ENCODE measurements at places on chromosomes 11 and 22.

- DNase-seq: no peak
Observed at GRCh38 chr11:132588366-132588765, 943.9 kb downstream of the OPCML start.

GRCh38 chr22:32119568-32120235, 39.4 kb downstream of the C22orf42 start:
- no peak for DNase-seq

GRCh38 chr11:41334007-41334933, 125.2 kb downstream of the LRRC4C start:
- DNase-seq: no peak

DNA sequence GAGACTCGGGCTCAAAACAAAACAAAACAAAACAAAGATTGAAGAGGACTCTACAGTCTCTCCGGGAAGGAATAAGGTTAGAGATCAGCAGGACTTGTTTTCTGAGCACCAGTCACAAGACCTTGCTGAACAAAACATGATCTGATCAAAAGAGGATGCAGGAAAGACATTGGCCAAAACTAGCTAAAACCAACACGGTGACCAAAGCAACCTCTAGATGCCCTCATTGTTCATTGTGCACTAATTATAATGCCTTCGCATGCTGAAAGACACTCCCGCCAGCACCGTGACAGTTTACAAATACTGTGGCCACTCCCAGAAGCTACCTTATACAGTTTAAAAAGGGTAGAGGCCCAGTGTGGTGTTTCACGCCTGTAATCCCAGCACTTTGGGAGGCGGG, 15.7 kb upstream of the CHKA start:
- DNase-seq: no peak

- no peak for DNase-seq
Observed at GRCh38 chr11:114059278-114059983, at the start of gene ZBTB16. TSS of gene ZBTB16 (plus strand) at chr11:114059711. CDS start at chr11:114063301, 3,590 bp downstream.

DNA sequence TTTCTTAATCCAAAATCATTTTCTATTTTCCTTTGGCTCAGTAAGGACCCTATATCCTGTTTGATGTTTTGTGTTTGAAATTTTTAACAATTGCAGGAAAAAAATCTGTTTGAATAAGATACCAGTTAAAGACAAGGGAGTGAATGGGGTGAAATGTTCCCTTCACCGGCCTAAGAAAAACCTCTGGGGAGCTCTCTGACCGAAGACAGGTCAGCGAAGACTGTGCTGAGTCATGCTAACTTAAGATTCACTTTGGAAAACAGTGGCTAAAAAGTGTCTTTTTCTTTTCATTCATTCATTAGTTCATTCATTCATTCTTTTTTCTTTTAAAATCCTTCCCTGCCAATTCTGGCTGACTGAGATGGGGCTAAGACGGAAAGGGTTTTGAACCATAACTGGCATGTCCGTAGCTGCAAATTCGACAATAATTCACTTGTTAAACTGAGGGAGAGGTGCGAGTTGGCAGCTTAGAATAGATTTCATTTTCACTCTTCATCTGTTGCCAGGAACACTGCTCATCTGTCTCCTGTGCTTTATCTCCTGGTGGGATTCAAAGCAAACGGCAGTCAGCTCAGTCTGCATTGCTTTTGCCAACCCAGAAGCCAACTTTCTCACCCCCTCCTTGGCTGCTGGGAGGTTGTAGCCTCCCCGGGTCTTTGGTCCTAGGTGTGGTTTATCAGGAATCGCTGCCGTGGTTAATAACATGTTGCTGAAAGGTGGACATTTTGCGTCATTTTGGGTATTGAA, 434.0 kb upstream of the LARGE1 start:
- DNase-seq: no peak

GRCh38 chr22:23503142-23503541, 76.9 kb downstream of the IGLL1 start:
- DNase-seq: no peak

- no peak for DNase-seq
Observed at GRCh38 chr11:75328426-75329277, 22.8 kb downstream of the ARRB1 start.

DNA sequence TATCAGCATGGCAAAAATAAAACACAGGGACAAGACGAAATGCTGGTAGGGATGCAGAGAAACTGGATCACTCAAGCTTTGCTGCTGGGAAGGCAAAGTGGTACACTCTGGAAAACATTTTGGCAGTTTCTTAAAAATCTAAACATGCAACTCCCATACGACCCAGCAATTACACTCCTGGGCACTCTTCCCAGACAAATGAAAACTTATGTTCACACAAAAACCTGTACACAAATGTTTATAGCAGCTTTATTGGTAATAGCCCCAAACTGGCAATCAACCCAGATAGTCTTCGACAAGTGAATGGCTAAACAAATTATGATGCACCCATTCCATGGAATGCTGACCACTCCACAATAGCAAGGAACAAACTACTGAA, 35.8 kb upstream of the PRR5 start:
- DNase-seq: no peak

GRCh38 chr11:60917267-60917666, 3.3 kb downstream of the TMEM109 start:
- no peak for DNase-seq

GRCh38 chr22:48951836-48952235, 875.8 kb downstream of the BRD1 start:
- no peak for DNase-seq

DNA sequence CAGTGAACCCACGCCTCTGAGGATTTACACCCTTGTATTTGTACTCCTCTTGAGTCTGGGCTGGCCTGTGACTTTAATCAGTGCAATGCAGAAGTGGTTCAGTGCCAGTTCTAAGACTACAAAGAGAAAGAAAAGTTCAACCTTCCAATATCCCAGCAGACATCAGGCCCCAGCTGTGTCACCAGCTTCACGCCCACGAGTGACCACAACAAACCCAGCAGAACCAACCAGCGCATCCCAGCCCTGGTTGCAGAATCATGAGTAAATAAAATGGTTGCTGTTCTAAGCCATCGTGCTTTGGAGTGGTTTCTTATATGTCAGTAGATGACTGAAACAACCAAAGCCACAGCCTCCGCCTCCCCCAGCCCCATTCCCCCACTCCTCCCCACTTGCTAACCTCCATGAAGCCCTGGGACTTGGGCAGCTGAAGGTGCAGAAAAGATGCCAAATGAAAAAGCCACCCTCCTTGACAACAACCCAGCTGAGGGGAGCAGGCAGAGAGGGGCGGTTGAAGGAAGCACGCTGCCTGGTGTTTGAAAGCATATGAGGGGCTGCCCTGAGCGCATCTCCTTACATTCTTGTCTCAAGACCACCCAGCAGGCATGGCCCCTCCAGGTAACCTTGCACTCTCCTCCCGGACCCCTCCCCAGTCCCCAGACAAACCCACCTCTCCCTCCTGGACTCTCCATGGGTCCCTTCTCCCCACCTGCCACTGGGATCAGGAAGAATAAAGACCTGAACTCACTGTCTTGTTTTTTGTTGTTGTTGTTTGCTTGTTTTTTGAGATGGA, 20.9 kb downstream of the TSKU start:
- no peak for DNase-seq

DNA sequence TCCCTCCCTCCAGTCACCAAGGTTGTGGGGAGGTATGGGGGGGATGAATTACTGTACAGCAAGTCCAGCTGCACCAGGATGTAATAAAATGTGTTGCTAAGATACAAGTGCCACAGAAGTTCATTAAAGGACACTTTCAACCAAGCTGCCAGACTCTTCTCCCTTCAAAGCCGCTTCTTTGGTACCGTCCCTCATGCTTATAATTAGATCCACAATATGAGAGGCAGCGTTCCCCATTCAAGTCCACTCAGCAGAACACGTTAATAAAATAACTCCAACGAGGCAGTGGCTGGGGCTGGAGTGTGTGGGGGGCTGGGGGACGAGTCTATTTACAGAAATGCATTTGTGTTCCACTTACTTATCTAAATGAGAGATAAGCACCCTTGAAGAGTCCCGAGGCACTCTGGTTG, 14.7 kb downstream of the PHF21B start:
- DNase-seq: no peak

GRCh38 chr11:65814131-65814985, 19.4 kb upstream of the SNX32 start:
- DNase-seq: no peak

DNA sequence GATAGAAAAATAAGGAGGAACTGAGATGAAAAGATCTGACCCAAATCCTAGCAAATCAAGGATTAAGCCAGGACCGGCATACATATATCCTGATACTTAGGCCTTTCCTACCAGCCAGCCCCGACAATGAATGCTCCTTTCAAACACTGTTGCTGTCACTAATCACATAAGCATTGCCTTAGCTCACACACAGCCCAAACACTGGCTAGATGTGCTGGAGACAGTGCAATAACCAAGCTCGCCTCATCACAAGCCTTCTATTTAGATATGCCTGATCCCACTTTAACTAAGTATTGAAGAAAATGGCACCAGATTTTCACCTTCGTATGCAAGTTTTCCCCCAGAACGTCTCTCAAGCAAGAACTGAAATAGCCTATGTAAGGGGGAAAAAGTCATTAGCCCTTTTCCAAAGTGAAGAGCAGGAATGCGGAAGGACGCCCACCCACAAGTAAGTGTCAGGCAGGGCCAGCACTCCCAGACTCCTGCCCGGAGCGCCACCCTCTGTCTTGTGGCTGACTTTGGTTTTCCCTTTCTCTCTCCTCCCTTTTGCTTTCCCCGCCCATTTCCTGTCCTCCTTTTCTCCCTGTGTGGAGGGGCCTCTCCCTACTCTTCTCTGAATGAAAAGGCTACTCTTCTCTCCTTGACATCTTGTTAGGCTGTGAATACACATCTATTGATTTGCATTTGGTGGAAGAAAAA, 8.9 kb upstream of the OPCML start:
- no peak for DNase-seq

- no peak for DNase-seq
Observed at GRCh38 chr11:11505692-11506091, 116.1 kb downstream of the GALNT18 start.

GRCh38 chr11:17550450-17551346, 3.6 kb downstream of the OTOG start:
- no peak for DNase-seq

- DNase-seq: no peak
Observed at GRCh38 chr11:40140560-40140959, 1318.9 kb downstream of the LRRC4C start.

GRCh38 chr11:20031155-20032001, 128.9 kb downstream of the DBX1 start:
- DNase-seq: no peak

- no peak for DNase-seq
Observed at GRCh38 chr11:120814531-120815318, 209.2 kb upstream of the TBCEL start.

- DNase-seq: no peak
Observed at GRCh38 chr11:70048279-70049024, 29.7 kb upstream of the ANO1 start.

DNA sequence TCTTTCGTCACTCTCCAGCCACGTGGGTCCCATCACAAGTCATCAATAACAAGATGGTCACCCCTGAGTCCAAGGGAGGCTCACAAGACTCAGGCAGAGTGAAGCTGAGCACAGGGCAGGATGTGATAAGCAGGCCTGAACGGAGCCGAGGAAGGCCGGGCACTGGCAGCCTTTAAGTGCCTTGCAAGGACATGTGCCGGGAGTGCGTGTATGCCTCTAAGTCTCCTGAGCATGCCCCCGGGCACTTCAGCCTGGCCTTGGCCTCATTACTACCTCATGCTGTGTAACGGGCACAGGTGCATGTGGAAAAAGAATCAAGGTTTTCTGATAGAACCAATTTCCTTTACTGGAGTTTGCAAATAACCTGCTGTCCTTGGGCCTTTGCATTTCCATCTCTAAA, 55.8 kb downstream of the UBASH3B start:
- DNase-seq: no peak

DNA sequence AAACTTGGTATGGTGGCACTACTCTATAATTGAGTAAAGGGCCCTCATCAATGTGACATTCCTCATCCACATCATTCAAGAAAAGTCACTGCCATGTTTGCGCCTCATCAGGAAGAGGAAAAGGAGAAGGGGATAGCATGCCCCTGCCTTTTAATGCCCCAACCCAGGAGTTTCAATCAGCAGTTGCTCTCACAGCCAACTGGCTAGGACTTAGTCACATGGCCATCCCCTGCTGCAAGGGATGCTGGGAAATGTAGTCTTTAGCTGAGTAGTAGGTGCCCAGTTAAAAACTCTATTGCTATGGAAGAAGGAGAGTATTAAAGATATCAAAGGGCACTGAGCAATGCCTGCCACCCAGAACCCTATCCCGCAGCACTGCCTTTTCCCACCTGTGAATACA, 10.9 kb upstream of the CCND1 start:
- DNase-seq: no peak

DNA sequence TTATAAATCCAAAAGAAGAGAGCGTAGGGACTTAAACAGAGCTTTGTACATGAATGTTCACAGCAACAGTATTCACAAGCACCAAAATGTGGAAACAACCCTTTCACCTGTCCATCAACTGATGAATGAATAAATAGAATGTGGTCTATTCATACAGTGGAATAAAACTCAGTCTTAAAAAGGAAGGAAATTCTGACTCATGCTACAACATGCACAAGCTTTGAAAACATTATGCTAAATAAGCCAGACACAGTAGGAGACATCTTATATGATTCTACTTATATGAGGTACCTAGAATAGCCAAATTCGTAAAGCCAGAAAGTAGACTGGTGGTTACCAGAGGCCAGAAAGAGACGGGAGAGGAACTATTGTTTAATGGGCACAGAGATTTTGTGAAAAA, 74.3 kb downstream of the SHANK2 start:
- DNase-seq: no peak

GRCh38 chr22:26023104-26023775, 146.0 kb upstream of the SEZ6L start:
- no peak for DNase-seq

DNA sequence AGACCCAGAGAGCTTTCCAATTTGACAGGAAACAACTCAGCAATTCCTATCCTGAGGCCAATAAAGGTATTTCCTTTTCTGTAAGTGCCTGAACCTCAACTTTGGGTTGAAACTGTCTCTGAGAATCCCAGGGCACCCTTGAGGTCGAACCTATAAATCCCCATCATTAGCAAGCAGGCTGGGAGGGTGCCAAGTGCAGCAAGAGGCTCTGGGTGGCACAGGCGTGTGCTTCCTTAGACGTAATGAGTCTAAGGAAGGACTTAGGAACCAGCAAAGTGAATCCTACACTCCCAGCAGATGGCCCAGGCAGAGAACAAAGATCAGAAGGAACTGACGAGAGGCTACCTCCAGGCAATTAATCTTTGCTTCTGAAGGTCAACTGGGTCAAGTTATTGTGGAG, 234.3 kb upstream of the NARS2 start:
- no peak for DNase-seq

GRCh38 chr11:13332124-13332523, 54.5 kb downstream of the BMAL1 start:
- no peak for DNase-seq
